ENCODE measurements at places on chromosomes 2 and 18. TPM values are rescaled to one million over a fixed set of nuclear protein-coding genes. Genes with fewer than 3 reads are reported as not detected.

DNA sequence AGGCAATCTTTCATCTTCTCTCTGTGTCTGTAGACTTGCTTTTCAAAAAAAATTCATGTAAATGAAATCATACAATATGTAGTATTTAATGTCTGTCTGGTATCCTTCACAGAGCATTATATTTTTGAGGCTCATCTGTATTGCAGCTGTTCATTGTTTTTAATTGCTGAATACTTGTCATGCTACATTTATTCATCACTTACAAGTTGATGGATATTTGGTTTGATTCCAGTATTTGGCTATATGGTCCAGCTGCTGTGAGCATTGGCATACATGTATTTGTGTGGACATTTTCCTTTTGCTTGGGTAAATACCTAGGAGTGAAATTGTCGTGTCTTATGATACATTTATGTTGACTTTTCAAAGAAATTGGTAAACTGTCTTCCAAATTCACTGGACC lies 441.4 kb downstream of the DCDC2C start:
- DNase-seq: no peak

DNA sequence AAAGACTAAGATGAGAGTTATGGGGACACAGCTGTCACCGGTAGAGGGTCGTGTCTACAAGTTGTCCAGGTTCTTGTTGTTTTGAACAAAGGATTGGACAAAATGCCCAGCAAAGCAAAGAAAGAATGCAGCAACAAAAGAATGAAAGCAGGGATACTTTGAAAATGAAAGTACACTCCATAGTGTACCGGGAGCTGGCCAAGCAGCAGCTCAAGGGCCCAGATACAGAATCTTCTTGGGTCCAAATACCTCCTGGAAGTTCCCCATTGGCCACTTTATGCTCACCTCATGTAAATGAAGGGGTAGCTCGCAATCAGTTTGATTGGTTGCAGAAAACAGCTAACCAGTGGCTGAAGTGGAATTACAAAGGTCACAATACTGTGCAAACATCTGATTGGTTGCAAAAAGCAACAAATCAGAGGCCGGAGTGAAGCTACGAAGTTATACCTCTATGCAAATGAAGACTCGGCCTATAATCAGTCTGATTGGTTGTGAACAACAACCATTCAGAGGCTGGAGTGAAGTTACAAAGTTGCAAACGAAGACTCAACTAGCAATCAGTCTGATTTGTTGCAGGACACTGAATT lies 474.9 kb upstream of the TMEFF2 start:
- DNase-seq: no peak

GRCh38 chr2:59798687-59799232 lies 754.7 kb downstream of the BCL11A start:
- DNase-seq: no peak

DNA sequence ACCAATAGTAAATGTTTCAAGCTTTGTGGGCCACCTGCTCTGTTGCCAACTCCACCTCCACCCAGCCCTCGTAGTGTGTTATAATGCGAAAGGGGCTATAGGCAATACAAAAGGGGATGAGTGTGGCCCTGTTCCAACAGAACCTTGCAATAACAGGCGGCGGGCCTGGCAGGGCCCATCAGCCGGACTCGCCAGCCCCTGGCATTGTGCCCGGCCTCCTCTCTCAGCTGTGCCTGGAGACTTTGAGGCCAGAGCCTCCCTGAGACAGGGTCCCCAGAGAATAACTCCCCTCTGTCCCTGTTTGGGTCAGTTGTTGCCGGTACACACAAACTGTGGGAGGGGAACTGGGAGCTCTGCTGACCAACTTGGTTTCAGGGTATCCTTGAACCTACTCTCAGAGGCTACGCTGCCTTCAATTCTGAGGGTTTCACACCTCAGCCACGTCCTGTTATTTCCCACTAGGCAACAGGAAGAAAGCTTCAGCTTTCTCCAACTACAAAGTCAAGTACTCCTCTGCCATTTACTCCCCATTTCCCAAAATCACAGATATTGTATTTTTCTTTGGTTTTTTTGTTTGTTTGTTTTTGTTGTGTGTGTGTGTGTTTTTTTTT lies 58.0 kb upstream of the ZNF236 start:
- DNase-seq: no peak

GRCh38 chr2:7844414-7844965 lies 837.4 kb upstream of the ID2 start:
- no peak for DNase-seq

GRCh38 chr2:159017837-159018236 lies 49.4 kb downstream of the TANC1 start:
- no peak for DNase-seq

GRCh38 chr2:112633708-112634107 lies 12.0 kb upstream of the SLC20A1 start:
- DNase-seq: no peak

- no peak for DNase-seq
These were observed 143.9 kb downstream of the MYT1L start for GRCh38 chr2:2187196-2187595.

DNA sequence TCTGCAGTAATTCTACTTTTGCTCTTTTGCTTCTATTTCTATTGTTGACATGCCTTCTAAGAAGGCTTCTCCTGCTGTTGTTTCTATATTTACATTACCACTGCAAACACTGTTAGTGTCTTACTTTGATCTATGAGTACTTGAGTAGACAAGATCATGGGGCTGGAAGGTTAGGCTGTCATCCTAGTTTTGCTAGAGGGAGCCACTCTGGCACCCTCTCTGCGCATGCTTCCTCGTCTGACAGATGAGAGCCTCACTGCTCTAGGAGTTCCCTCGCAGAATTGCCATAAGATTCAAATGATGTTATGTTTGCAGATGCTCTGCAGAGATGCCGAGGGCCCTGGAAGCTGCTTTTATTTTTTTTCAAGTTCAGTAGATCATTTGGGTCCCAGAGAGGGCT lies 185.6 kb downstream of the RNF144A start:
- no peak for DNase-seq

- DNase-seq: no peak
These were observed 8.7 kb upstream of the NGEF start for GRCh38 chr2:233021771-233022170.

DNA sequence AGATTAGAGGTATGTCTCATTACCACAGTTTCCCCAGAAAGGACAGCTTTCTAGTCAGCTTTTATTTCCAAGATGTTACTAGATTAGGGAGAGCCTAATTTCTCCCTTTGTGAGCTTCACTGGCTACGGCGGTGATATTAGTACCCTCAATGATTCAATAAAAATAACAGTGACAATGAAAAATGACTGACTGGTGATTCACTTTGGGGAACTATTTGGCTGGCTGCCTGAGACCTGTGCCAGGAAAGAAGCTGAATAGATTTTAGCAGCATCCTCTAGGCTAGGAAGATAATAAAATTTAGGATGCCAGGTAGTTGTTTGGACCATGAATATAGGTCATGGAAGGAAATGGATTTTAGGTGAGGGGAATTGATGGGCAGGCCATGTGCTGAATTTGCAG lies 178.7 kb downstream of the FMNL2 start:
- DNase-seq: no peak

DNA sequence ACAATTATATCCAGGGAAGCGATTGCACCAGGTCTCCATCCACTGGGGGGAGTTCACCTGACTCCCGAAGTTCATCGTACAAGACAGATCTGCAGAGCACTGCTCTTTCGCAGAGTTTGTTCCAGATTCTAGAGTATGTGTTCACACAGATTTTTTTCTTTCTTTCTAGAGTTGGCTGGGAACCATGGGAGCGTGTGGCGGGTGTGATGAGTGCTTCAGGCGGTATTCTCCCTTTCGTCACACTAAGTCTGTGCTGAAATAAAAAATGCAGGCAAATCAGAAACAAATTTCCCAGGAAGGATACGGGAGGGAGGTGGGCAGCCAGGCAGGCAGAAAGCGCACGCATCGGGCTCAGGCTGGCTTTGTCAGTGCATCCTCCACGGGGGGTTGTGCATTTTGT lies 129.8 kb upstream of the SOX11 start:
- no peak for DNase-seq

- DNase-seq: peak; percentile 90
These were observed 335.6 kb downstream of the EIPR1 start for GRCh38 chr2:3041841-3042600.

Gene RAB6C
- 0.02 TPM for polyA plus RNA-seq

Gene TDRD15
- polyA plus RNA-seq: not detected

Gene RMDN2
- polyA plus RNA-seq: 7.3 TPM

Gene CAPN14
- 0.08 TPM for polyA plus RNA-seq

Gene ASB18
- polyA plus RNA-seq: not detected

Gene MEP1B
- polyA plus RNA-seq: not detected

Gene NDC80
- polyA plus RNA-seq: 7.9 TPM

All from SK-N-SH (cell line).